ENCODE measurements at places on chromosomes 16 and 17. TPM values are rescaled to one million over a fixed set of nuclear protein-coding genes. Genes with fewer than 3 reads are reported as not detected.

The C17orf50 gene
- total RNA-seq = not detected

DNA sequence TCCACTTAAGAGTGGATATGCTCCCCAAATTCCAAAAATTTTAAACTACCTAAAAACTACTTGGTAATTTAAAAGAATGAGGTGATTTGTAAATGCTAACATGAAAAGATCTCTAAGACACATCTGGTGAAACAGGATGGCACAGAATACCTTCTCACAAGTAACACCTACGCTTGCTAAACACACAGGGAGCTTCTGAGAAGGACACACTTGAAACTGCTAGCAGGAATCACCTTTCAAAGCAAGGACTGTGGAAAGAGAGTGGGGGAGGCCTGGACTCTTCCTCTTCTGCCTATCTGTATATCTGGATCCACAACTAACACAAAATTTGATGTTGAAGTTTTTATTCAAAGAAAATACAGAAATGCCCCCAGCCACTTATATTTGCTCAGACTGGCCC lies 52.4 kb downstream of the CYTH1 start:
- no peaks in the 10 kb centered on the region for H3K27me3 ChIP-seq
- H3K36me3 ChIP-seq = no peaks in the 10 kb centered on the region

- no peak for DNase-seq
- no peaks in the 10 kb centered on the region for H3K27me3 ChIP-seq
- H3K4me3 ChIP-seq = no peak overlapping the region
- no peak overlapping the region for H3K27ac ChIP-seq
- no peaks in the 10 kb centered on the region for H3K4me1 ChIP-seq
- no peaks in the 10 kb centered on the region for H3K36me3 ChIP-seq
Observed at GRCh38 chr16:57846078-57846697, 43.9 kb upstream of the KIFC3 start.

GRCh38 chr17:82636626-82637598 lies 11.3 kb downstream of the WDR45B start:
- no peaks in the 10 kb centered on the region for H3K36me3 ChIP-seq
- no peaks in the 10 kb centered on the region for H3K27me3 ChIP-seq
- no peak for DNase-seq
- no peak overlapping the region for H3K4me3 ChIP-seq
- peaks cover 30% of the 10 kb centered on the region for H3K4me1 ChIP-seq
- peak overlapping the region; percentile 3 for H3K27ac ChIP-seq

DNA sequence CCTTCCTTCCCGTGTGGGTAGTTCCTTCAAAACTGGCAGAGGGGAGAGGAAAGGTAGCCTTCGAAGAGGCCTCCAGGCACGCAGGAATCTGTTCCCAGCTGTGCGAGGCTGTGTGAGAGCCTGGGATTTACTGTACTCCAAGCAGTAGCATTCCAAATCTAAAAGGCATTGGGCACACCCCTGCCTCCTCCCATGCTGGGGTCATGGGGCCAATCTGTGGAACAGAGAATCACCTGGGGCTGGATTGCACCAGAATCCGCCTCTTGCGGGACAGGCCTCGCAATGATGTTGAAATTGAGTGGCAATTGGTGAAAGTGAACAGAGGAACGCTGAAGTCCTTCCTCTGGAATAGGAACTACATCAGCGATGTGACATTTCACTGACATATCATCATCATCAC lies 72.5 kb upstream of the IRX3 start:
- H3K4me1 ChIP-seq = no peaks in the 10 kb centered on the region
- H3K27me3 ChIP-seq = no peaks in the 10 kb centered on the region
- DNase-seq = no peak
- no peaks in the 10 kb centered on the region for H3K36me3 ChIP-seq

DNA sequence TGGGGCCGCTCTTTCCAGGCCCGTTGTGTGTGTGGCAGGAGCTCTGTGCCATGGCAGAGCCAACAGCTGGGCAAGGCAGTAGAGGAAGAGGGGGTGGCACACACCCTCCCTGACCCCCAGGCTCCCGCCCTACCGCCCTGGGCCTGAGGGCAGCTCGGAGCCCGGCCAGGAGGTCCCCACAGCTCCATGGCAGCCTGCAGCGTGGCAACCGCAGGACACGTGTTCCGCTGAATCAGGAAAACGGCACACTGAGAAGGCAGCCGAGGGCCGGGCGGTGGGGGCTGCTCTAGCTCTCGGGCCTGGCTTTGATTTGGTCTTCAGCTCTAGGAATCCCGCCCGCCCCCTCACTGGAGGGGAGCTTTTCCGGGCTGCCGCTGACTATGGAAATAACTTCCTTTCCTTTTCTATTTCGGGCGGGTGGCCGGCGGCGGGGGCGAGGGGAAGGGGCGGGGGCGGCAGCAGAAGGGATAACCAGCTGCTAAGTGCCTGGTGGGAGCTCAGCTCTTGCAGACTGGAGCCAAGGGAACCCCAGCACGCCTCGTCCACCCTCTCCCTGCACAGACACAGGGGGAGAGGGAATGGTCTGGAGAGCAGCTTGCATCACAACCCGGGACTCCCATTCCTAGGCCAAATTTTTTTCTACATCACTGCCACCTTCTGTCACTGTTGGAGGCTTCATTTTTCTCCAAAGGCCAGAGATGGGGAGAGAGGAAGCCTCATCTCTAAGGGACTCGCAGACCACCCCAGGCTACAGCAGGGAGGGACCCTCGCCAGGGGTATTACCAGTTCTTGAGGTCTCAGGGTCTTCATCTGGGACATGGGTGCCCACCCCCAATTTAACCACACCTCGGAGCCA lies 24.8 kb upstream of the MRPS23 start:
- H3K4me1 ChIP-seq = peaks cover 79% of the 10 kb centered on the region
- peak overlapping the region; percentile 82 for H3K27ac ChIP-seq
- H3K27me3 ChIP-seq = no peaks in the 10 kb centered on the region
- no peak for DNase-seq
- H3K4me3 ChIP-seq = peak overlapping the region; percentile 1
- H3K36me3 ChIP-seq = no peaks in the 10 kb centered on the region

- H3K27me3 ChIP-seq = no peaks in the 10 kb centered on the region
- H3K4me3 ChIP-seq = no peak overlapping the region
- no peak overlapping the region for H3K27ac ChIP-seq
- DNase-seq = no peak
- H3K36me3 ChIP-seq = peaks cover 16% of the 10 kb centered on the region
- no peaks in the 10 kb centered on the region for H3K4me1 ChIP-seq
Observed at GRCh38 chr17:43349142-43349541, 49.7 kb upstream of the ARL4D start.
